Fibroblast of villous mesenchyme (primary cell): ENCODE measurements at places on chromosomes 2 and 18. TPM values are rescaled to one million over a fixed set of nuclear protein-coding genes. Genes with fewer than 3 reads are reported as not detected.

Gene CDK15
- total RNA-seq: 3.5 and 7.4 TPM in 2 replicates

- no peak for DNase-seq
These were observed 12.2 kb upstream of the ALPK2 start for GRCh38 chr18:58640891-58641610.

- DNase-seq: no peak
These were observed 412.5 kb downstream of the LRATD1 start for GRCh38 chr2:15045054-15045453.

DNA sequence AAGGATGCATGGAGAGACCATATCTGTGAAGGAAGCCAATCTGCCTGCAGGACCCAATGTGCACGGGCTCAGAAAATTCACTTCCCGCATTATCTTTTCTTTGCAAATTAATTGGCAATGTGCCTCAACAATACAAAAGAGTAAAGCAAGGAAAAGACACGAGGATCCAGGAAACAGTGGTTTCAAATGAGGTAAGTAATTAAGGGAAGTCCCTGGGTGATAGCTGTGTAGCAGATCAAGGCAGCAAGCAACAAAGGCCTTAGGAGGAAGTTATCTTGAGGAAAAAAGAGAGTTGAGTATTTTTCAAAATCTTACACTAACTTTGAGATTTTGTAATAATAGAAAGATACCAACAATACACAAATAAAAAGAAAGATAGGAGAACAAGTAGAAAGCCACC lies 44.3 kb upstream of the TGIF1 start:
- no peak for DNase-seq

DNA sequence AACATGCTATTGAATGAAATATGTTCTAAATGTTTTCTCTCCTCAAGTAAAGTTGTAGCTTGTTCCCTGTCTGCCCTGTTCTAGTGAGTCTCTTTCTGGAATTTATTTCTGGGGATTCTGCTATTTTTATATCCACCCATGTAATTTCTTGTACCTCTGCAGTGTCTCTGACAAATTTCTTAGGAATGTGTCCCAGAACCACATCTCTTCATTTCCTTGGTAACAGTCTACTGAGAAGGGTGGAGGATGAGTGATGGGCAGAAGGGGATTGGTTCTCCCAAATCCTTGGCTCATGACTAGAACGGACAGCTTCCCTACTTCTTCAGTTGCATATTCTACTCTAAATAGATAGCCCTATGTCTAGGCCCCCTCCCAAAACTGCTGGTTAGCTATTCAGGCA lies 490.6 kb upstream of the LINC00305 start:
- no peak for DNase-seq

- no peak for DNase-seq
These were observed 196.9 kb downstream of the ANKRD30B start for GRCh38 chr18:14944838-14945237.

GRCh38 chr2:239822146-239822831 lies 202.9 kb downstream of the NDUFA10 start:
- no peak for DNase-seq

DNA sequence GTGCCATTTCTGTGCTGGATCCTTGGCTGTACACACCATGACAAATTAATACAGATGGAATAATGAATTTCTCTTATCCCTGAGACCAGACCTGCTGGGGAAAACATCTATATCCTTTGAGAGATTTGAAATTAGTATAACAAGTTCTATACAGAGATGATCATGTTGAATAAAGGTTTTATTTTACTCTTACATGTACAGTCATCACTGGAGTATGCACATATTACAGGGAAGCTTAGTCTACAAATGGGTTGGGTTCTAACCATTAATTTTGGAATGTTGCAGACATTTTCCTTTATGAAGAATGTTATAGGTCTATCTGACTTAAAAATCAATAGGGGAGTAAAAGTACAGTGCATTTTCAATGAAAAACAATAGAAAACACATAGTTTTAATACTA lies 29.9 kb upstream of the MMADHC start:
- no peak for DNase-seq

Gene VWC2L
- under 0.01 TPM in 1 of 2 replicates, not detected in the other for total RNA-seq

Gene SLC23A3
- 0.64 and 0.86 TPM in 2 replicates for total RNA-seq

DNA sequence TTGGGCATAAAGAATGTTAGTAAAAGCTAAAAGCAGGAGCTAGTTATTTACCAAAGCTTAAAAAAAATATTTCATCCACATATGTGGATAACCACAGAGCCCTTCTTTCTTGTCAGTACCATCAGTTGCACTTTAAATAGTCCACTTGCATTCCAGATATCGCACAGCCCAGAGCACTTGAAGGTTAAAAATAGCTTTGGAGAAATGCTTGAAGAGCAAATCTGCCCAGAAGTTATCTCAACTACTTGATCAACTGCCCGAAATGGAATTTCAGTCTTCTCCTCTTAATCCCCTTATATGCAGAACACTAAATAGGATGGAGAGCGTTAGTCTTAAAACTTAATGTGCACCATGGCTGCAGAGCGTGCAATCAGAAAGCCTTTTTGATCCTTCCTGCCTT lies 148.3 kb downstream of the PLEKHA3 start:
- peak; percentile 28 for DNase-seq

DNA sequence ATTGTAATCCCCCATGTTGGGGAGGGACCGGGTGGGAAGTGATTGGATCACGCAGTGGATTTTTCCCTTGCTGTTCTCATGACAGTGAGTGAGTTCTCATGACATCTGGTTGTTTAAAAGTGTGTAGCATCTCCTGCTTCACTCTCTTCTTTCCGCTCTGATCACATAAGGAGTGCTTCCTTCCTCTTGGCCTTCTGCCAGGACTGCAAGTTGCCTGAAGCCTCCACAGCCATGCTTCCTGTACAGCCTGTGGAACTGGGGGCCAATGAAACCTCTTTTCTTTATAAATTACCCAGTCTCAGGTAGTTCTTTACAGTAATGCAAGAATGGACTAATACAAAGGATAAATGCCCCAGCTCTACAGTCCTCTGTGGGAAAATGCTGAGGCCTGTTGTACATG lies 437.5 kb upstream of the NXPH2 start:
- no peak for DNase-seq

Gene UGT1A3
- not detected in 2 replicates for total RNA-seq

GRCh38 chr2:219576505-219577388 lies 4.6 kb downstream of the INHA start:
- DNase-seq: no peak

GRCh38 chr2:78718473-78718872 lies 307.0 kb upstream of the REG3G start:
- no peak for DNase-seq

DNA sequence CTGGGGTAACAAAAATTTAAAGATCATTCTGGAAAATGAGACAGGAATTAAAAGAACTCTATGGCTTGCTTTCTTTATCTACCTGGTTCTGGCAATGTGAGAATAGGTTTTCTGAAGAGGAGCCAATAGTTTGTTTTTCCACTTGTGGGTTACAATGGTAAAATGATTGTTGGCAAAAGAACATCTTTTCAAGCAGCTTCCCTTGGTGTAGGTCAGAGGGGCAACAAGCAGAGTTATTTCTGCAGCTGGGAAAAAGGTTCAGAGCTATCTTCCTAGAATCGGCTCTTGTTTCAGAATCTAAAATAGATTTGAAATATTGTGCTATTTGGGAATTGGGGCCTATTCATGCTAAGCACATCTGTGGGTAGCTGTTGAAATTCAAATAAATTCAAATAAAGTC lies 11.5 kb upstream of the TSPYL6 start:
- no peak for DNase-seq

Gene POTEC
- total RNA-seq: under 0.01 TPM in 1 of 2 replicates, not detected in the other

Gene CAPN14
- total RNA-seq: under 0.01 TPM in 2 replicates

DNA sequence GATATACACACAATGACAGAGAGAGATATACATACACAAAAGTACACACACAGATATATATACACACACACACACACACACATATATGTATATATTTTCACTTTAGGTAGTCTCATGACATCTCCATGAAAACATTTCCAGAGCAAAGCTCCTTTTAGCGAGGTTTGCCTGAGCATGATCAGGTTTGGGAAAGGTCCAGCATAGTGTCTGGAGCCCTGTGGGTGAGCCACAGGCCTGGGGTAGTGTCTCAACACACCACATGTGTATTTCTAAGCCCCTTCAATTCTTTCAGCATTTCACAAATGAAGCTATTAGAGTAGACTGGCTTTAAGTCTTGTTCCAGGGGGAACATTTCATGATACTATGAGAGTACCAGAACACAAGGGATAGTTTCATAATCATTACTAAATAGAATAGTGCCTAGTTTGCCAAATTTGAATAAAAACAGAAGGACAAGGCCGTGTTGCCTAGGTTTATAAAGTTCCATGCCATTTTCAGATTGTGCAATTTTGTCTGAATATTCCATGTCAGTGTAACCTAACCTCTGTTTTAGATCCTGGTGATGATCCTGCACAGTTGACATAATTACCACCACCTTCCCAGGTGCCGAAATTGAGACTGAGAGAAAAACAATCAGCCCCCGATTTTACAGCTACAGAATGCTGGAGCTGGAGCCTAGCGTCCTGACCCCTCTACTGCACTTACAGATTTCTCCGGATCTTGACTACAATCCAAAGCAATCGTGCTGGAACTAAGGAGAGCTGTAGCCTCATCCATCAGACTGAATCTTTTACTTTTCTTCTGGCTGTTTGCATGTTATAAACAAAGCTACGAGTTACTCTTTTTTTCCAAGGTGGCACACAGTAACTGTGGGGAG lies 332.7 kb downstream of the CYRIA start:
- DNase-seq: no peak

Gene SERPINB10
- not detected in 2 replicates for total RNA-seq

- no peak for DNase-seq
These were observed 3.0 kb upstream of the FZD7 start for GRCh38 chr2:202030691-202031090.

Gene HOXD9
- 10.6 and 11.2 TPM in 2 replicates for total RNA-seq

DNA sequence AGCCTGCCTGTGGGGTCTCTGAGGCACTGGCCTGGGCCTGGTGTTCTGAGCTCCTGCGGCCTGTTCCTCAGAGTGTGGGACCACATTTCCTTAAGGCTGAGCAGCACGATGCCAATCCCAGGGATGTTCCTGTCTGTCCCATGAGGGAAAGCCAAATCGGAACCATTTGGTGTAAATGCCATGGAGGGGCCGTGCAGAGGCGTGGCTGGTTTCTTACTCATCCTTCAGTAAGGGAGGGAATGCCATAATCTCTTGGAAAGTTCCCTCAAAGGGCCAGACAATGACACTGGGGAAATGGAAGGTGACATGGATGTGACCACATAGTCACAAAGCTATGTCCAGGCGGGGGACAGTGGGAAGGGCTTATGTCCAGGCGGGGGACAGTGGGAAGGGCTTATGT lies 14.4 kb upstream of the PTMA start:
- no peak for DNase-seq

DNA sequence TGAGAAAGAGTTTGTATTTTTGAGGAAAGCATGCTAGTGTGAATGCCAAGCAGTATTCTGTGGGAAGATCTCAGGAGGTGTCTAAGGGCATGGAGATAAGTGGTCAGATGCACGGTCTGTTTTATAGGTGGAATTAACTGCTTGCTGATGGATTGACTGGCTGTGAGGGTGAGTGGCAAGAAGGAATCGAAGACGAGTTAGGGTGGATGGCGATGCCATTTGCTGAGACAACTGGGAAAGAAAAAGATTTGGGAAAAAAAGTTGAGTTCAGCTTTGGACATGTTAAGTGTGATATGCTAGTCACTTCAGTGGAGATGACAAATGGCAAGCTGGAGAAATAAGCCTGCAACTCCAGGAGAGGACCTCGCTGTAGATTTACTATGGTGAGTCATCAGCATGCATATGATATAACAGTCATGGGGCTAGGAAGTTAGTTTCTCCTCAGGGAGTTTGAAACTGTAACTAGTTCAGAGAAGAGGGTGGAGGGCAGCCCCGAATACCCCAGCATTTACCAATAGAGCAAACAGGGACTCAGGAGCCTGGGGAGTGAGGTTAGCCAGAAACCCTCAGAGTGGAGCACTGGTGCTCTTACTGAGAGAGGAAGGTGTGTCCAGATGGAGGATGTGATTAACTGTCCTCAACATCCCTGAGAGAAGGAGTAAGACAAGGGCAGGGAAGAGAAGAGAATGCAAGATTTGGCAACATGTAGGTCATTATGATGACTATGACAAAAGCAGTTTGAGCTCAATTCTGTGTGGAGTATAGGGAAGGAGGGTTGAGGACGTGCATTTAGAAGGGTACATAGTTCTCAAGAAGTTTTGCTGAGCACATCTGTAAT lies 2.0 kb upstream of the HK2 start:
- peak; percentile 68 for DNase-seq

DNA sequence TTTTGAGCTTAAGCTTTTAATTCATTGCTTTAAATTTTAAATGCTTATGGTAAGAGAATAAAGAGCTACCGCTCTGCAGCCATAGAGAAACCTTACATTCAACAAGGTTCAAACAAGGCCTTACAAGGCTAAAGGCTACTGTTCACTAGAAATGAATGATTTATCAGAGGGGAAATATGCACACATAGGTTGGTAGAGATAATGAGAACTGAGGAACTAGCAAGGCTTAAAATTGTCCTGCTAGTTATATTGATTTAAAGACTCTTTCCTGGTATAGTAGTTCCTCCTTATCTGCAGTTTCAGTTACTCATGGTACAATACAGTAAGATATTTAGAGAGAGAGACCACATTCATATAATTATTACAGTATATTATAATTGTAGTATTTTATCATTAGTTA lies 193.4 kb downstream of the WDR7 start:
- DNase-seq: no peak

Gene TMEM182
- total RNA-seq: 0.97 and 1.3 TPM in 2 replicates

Gene CTDP1
- total RNA-seq: 20.7 and 21.3 TPM in 2 replicates

DNA sequence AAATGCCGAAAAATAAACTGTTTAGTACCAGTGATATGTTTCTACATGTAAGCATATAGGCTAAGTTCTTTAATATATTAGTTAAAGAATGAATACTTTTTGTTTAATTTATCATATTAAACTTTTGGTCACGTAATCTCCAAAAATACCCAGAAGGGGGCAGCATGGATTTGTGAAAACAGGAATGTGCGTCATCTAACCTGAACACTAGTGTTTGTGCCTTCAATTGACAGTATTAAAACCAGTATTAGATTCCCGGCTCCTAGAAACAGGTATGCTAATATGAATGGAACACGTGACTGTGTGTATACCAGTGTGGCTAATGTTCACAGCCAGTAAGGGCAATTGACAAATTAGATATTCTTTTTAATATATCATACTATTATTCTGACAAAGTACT lies 51.8 kb downstream of the WDR7 start:
- DNase-seq: peak; percentile 42

GRCh38 chr18:8299054-8299980 lies 309.9 kb upstream of the RAB12 start:
- DNase-seq: no peak

DNA sequence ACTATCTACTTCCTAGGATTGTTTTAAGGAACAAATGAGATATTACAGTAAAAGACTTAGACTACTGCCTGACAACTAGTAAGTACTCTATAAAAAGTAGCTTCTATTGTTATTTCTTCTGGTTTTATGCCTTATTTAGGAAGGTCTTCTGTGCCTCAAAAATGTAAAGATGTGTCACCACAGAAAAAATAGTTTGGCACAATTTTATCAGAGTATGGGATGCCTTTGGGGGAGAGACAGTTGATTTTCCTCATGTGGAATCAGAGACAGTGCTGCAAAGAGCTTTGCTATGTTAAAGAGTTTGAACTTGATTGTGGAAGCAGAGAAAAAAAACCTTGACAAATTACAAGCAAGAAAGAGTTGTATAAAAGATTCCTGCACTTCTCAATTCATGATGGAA lies 98.4 kb downstream of the EHBP1 start:
- DNase-seq: no peak

Gene LRATD1
- total RNA-seq: 0.97 and 1.7 TPM in 2 replicates

Gene SCN9A
- total RNA-seq: 43.5 and 72.1 TPM in 2 replicates

Gene LIMS4
- 27.2 and 37.7 TPM in 2 replicates for total RNA-seq

Gene CNRIP1
- 24.6 and 25.1 TPM in 2 replicates for total RNA-seq
